PC-9 (cell line): ENCODE measurements at places on chromosomes 7 and 10.

DNA sequence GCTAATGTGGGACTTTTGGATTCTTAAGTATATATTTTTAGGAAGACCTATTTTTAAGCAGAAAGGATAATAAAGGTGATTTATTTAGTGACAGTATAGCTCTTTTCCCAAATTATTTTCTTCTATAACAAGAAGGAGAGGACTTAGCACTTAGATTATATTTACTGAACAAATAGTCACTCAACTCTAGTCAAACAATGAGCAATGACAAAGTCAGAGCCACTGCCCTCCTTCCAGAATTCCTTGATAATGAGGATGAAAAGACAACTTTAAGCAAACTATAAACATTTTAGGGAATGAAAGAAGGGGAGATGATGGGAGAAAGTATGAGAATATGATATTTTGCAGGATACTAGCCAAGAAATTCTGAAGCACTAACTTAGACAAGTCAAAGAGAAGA lies 293.5 kb upstream of the YAE1 start:
- no peak for DNase-seq

DNA sequence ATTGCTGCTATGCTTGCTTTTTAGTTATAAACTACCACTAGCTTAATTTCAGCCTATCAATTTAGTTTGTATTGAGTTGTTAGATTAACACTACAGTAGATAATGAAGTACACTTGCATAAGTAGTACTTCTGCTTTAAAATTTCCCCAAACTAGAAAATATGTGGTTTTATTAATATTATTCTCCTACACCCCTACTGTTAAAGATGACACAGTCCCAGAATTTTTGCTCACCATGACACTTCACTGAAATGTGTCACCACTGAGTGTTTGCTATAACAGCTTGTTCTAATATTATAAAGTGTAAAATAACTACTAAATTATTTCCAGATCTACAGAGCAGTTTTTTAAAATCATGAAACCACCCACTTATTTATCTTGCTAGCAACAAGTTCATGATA lies 31.6 kb downstream of the RHEB start:
- no peak for DNase-seq

- no peak for DNase-seq
Measured at GRCh38 chr10:111758593-111758992, 425.0 kb downstream of the GPAM start.

DNA sequence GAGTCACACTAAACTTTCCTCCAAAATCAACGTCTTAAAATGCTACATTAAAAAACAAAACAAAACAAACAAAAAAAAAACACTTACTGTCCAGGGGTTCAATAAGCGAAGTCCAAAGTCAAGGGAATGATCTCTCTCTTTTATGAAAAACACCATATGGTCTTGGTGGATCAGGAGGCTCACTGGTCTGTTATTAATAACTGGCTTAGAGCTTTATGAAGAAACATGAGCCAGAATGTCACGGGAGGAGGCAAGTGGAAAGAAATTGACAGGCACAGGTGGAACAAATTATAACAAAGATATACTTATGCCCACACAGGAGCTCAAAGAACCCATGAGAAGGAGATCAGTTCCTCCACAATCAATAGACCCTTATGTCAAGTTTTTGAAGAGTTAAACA lies at the start of gene MRLN:
Gene MRLN (minus strand): TSS at position 189 of the 400 bp plus-strand sequence.
- no peak for DNase-seq

DNA sequence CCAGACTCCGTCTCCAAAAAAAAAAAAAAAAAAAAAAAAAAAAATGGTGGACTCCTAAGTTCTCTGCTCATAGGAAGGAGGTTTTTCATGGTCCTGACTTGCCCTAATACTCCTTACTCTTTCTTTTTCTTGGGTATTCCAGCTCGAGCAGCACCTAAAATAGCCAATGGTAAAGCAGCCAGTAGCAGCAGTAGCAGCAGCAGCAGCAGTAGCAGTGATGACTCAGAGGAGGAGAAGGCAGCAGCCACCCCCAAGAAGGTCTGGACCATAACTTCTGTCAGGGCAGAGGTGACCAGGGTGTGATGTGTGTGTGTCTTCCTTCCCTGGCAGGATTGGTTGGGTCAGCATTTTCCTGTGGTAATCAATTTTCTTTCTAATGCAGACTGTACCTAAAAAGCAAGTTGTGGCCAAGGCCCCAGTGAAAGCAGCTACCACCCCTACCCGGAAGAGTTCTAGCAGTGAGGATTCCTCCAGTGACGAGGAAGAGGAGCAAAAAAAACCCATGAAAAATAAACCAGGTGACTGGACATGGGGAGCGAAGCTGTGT lies 6.9 kb downstream of the NOLC1 start:
- no peak for DNase-seq

DNA sequence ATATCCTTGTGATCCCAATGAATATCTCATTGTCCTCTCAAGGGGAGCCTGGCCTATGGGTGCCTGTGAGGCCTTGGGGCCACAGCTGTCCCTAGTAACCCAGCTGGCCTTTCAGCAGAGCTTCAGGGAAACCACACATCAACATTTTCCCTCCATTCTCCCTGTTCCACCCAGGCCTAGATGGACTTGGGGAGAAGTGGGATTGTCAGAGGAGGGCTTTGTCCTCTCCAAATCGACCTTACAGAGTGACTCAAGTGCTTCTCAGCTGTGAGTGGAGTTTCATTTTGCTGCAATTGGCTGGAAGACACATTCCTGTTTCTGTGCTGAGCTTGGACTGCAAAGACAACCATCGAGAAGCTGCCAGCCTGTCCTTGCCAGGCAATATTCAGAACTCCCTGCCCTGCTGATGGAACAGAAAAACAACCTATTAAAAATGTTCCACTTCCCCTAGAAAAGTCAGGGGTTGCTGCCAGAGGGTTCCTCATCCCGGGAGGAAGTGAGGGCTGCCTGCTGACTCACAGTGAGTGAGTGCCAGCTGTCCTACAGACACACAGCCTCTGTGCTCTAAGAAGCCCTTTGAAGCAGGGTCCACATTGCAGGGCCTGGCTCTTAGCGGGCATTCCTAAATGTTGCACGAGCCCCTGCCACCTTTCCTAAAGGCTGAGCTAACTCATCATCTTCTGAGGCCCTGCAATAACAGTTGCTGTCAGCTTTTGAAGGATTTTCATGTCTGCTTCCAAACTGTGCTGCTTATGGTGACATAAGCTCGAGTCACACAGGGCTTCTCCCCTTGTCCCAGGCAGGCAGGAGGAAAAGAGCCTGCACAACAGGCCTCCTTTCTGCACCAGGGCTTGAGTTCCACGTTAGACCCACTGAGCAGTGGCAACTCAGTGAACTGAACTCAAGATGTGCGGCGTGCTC lies 20.5 kb downstream of the STRA8 start:
- peak; percentile 72 for DNase-seq

- DNase-seq: no peak
Measured at GRCh38 chr7:90727412-90727811, 131.3 kb downstream of the CDK14 start.

- peak; percentile 68 for DNase-seq
Measured at GRCh38 chr7:22668971-22669401, 58.0 kb upstream of the IL6 start.

DNA sequence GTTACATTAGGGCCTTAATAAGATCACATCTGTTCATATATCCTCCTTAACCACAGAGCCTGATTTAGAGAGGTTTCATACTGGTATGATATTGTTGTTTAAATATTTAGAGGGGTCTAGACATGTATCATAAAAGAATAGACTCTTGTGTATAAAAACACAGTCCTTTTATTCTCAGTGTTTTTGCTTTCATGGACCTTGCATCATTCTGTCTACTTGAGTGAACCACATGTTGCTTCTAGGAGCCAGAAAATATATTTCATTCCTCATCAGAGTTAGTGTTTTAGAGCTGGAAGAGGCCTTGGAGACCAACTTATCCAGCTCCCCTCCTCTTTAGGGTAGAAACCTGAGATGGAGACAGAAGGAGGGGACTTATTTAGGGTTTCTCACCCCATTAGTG lies 312.8 kb downstream of the LRMDA start:
- DNase-seq: no peak

GRCh38 chr10:69397972-69398371 lies 18.7 kb downstream of the TACR2 start:
- no peak for DNase-seq

- DNase-seq: no peak
Measured at GRCh38 chr10:77537720-77538373, 99.8 kb downstream of the KCNMA1 start.

DNA sequence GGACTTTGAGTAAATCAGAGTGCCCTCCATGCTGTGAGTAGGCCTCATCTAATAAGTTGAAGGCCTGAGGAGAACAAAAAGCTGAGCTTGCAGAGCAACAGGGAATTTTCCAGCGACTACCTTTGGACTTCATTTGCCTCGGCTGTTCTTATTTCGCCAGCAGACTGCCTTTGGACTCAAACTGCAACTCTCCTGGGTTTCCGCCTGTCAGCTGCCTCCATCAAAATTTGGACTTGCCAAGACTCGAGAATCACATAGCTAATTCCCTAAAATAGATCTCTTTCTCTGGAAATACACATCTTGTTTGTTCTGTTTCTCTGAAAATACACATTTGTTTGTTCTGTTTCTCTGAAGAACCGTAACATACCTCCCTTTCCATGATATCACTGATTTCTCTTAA lies 93.8 kb downstream of the ITGB8 start:
- DNase-seq: no peak

- DNase-seq: no peak
Measured at GRCh38 chr7:1027242-1028043, 16.9 kb upstream of the GPR146 start.

- peak; percentile 56 for DNase-seq
Measured at GRCh38 chr10:97399843-97400545, 1.1 kb downstream of the RRP12 start.

GRCh38 chr10:79928028-79928583 lies 20.8 kb downstream of the SFTPD start:
- DNase-seq: no peak

GRCh38 chr7:144452064-144452463 lies 48.6 kb upstream of the NOBOX start:
- DNase-seq: no peak

DNA sequence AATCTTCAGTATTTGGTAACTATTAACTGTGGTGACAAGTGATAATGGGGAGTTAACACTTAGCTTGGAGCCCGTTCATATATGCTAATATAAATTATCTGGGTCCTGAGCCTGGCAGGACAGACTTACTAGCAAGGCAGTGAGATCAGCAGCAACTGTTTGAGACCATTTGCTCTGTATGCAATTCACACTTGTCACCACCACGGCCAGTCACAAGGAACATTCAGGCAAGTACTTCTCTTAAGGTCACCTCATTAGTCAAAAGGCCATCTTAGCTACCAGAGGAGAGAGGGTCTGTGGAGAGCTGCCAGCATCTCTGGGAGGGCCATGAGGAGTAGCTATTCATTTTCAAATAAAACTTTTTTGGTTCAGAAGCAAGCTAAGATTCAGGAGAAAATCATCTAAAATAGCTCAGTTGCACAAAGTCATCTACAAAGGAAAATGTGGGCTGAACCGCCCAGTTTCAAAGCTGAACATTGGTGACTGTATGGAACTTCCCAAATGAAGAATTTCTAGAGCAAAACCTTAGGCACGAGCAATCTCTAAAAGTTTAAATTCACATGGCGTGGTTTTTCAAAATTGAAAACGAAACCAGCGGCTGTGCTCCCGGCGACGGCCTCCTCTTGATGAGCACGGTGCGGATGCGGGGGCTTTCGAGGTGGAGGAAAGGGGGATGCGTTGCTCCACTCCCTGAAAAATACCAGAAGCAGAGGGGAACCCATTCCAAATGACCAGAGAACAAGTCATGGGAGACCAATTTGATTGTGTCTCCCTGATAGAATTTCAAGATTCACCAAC lies 233.5 kb upstream of the MGMT start:
- DNase-seq: no peak

DNA sequence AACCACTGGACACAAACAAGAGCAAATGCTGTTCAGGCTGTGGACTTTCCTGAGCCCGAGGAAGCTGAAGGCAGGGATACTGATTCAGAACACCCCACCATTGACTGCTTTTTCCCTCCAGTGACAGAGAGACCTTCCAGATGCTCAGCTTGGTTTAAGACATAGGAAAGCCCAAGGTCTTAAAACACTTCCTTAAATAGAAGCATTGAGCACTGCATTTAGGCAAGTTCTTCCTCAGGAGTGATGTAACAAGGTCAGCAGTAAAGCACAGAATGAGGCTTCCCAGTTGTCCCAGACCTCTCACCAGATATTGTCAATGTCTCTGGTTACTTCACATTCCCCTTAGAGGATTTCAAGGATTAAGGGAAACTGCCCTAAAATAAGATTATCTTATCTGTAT lies 19.6 kb upstream of the CDCA7L start:
- DNase-seq: peak; percentile 18

GRCh38 chr7:104971290-104972071 lies 42.5 kb upstream of the KMT2E start:
- no peak for DNase-seq

DNA sequence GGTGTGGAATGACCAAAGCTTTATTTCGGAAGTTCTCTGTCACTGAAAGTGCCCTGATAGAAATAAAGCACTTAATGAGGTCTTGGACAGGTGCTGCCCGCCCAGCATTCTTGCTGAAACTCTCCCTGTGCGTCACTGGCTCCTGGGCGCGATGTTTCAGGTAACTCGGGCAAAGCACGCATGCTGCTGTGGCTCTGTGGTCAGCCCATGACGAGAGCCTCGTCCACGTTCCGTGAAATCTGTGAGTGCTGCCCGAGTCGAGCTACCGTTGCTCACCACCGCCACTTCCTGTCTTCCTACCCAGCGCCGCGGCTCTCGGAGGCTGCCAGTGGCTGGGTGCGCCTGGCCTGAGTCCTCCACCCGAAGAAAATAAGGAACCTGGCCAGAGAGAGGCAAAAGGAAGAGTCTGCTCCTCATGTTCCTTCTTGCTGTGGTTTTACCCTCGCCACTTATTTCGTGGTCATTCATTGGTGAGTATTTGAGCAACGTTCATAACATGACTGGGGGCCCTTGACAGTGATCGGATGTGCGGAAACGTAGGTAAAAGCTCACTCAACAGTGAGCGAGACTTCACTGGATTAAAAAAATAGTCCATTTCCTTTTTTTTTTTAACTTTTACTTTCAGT lies 95.5 kb downstream of the MAP3K8 start:
- DNase-seq: no peak

DNA sequence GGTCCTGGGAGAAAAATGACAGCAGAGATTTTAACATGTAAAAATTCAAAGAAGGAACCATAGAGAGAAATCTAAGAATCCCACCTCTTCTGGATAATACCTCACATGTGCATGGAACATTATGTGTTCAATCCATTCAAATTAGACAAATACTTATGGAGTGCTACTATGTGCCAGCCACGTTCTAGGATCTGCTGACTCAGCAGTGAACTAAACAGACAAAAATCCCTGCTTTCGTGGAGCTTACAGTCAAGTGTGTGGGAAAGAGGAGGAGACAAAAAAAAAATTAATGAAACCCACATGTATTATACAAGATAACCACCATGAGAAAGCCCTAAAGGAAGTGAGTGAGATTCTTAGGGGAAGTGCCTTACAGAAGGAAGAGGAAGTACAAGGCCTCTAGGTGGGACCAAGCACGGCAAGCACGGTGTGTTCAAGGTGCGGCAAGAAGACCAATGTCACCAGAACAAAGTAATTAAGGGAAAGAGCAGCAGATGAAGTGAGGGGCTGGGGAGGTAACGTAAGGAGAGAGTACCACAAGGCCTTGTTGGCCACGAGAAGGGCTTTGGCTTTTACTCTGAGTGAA lies 71.0 kb downstream of the SLC25A13 start:
- no peak for DNase-seq
